KBM-7 (cell line): ENCODE measurements at places on chromosomes 7 and 10.

DNA sequence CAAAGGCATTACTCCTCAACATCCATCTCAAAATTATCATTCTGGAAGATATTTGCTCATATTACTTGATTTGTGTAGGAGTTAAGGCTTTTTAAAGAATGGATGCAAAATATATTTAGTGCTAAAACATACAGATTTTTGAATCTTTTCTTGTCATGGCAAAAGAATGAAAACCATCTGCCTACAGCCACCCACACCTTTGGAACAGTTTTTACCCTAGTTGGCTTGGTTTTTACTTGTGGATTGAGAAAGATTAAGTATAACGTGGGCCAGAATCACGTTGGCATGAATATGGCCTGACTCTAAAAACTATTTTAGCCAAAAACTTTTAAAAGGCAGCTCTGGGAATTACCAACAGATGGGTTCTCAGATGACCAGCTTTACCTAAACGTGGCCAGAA, 128.2 kb downstream of the SPAG6 start:
- DNase-seq, result no peak

DNA sequence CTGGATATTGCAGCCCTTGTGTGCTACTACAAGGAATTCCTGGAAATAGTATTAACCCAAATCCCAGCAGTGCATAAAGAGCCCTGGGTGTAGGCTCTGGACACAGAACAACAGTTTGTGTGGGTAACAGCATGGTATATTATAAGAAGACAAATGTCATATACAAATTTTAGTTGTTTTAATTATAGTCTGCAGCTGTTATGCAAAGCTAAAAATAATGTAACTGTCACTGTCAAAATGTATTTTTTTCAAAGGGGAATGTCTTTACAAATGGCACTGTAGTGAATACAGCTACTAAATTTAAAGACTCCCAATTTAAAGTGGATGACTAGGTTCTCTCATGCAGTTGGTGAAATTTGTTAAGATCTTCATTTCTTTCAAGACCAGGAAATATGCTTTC, 339.0 kb downstream of the GPR37 start:
- DNase-seq, result no peak

DNA sequence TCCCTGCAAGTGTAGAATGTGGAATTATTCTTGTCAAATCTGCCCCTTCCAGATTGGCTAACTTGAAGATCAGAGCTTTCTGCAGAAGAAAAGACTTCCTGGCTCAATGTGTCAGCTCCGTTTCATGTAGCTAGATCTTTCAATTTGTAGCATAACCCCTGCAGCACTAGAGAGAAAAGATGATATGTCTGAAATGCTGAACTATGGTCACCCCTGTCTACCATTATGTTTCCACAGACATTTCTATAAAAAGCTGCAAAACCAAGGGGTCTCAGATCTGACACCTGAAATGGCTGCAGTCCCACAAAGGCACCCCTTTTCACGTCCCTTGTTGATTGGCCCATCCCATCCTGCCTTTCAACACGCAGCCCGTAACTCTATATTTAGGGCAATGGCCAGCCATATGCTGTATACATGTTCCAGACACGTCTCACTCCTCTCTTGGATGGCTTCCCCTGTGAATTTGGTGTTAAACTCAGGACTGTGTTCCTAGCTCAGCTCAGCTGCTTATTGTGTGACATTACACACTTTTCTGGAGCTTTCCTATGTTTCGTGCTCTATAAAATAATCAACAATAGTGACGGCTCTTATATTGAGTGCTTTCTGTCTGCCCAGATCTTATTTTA, 648.6 kb upstream of the CELF2 start:
- DNase-seq, result no peak

DNA sequence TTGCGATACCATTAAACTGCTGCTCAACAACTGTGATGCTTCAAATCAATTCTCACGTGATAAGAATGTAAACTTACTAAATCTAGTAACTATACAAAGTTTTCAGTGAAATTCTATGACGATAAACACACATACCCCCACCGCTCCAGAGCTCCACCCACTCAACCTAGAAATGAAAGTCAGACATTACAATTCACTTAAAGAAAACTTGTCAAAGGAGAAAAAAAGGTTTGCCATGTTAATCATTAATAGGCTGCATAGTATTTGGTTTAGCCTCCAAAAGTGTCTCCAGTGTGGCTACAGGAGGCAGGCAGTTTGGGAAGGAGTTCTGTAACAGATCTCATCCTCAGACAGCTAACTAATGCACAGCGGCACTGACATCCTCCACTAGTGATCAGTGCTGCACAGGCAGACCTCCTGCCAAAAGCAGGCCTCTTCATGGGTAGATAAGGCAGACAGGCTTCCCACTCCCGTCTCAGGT, 3.1 kb downstream of the HERPUD2 start:
- DNase-seq, result peak; percentile 65

DNA sequence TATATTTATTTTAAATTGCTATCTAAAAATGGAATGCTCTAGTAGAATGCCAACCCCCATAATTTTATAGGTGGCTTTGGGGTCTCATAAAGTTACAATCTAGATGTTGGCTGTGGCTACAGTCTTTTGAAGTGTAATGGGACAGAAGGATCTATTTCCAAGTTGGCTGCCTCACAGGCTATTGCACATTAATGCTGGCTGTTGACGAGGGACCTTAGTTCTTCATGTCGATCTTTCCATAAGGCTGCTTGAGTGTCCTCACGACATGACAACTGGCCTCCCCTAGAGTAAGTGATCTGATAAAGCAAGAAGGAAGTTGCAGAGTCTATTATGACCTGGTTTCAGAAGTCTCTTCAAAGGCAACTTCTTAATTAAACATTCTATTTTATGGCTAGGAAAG, 36.3 kb downstream of the WDR11 start:
- no peak for DNase-seq

- no peak for DNase-seq
Observed at GRCh38 chr10:79424221-79425073, 21.0 kb downstream of the ZCCHC24 start.

- no peak for DNase-seq
Observed at GRCh38 chr10:28240400-28240799, 62.5 kb downstream of the MPP7 start.

- no peak for DNase-seq
Observed at GRCh38 chr10:58502956-58503355, 9.7 kb upstream of the BICC1 start.

DNA sequence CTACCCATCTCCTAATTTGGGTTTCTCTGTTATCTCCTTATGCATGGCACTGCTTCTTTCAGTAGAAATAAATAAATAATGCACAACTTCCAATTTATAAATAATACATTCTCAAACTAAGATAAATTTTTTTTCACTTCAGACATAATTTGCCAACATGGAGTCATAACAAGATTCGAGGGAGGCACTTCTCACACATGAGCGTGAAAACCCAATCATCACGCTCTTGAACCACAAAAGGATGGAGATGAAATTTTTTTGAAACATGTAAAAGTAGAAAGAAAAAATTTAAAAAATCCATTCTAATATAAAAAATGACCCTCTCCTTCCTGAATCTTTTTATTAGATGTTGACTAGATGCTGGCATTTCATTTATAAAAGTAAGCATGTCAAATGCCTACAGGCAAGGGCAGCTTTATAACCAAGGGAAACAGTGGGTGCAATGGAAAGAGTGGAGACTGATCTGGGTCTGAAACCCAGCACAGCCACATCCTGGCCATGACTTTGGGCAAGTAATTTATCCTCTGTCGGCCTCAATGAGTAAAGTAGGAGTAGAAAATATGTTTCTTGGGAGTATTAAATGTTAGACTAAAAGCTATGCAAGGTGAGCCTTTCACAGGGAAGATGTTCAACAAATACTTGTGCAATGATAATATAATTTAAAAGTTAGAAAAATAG, 185.0 kb downstream of the STK31 start:
- no peak for DNase-seq

DNA sequence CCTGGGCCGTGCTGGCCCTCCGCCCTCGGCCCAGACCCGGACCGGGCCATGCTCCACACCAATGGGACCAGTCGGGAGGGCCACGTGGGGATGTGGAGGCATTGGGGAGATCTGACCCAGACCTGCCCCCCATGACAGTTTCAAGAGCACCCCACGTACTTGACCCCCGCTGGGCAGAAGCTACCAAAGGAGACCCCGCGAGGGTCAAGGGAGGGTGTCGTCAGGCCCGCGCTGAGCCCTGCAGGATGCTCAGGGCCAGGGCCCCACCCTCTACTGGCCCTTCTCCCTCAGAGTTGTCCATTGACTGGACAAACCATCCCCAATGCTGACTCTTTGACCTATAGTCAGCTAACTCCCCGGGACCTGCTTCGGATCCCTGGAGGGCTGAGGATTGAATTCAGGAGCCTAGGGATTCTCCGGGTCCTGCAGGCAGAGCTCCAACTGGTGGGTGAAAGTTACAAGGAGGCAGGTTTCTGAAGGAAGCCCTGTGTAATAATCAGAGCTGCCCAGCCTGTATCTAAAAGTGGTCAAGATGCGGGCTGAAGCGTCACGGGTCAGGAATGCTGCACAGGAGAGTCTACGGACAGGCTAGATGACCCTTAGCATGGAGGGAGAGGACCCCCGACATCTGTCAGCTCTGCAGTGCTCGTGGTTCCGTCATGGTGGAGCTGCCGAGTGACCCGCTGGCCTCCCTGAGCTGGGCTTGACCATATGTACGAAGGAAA, 498 bp upstream of the CALHM2 start:
- DNase-seq, result no peak
